ENCODE measurements at places on chromosomes 3 and 15.

- DNase-seq: no peak
- no peak overlapping the region for H3K27ac ChIP-seq
- no peak overlapping the region for H3K4me3 ChIP-seq
- H3K4me1 ChIP-seq: no peaks in the 10 kb centered on the region
- no peaks in the 10 kb centered on the region for H3K27me3 ChIP-seq
Observed at GRCh38 chr3:122727766-122728165, 47.1 kb downstream of the PARP14 start.

- no peaks in the 10 kb centered on the region for H3K4me1 ChIP-seq
- H3K27me3 ChIP-seq: no peaks in the 10 kb centered on the region
- H3K27ac ChIP-seq: peak overlapping the region; percentile 98
Observed at GRCh38 chr15:92899601-92899947, 550 bp upstream of the CHD2 start.

DNA sequence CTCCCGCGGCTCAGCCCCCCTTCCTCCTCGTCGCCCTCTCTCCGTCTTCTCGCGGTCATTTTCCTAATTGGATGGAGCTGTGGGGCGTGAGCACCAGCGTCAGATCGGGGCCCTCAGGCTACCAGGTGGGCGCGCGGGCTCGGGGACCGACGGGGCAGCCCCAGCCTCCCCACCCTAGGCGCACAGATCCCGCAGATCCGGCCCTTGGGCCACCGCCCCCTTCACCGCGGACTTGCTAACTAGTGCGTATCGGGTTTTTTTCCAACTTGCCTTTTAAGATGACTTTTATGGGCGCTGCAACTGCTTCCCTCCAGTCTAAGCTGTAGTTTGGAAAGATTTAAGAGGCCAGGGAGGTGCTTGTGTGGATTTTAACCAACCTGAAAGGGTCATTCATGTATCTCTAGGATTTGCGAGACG is 1.3 kb downstream of the ZNF710 start:
- peak overlapping the region; percentile 78 for H3K4me3 ChIP-seq
- no peaks in the 10 kb centered on the region for H3K27me3 ChIP-seq
- peaks cover 6% of the 10 kb centered on the region for H3K4me1 ChIP-seq
- H3K27ac ChIP-seq: no peak overlapping the region
- DNase-seq: peak; percentile 61
- peaks cover 4% of the 10 kb centered on the region for H3K36me3 ChIP-seq

GRCh38 chr15:77495838-77496596 is 75.3 kb downstream of the HMG20A start:
- peaks cover 20% of the 10 kb centered on the region for H3K4me1 ChIP-seq
- H3K27ac ChIP-seq: no peak overlapping the region
- H3K4me3 ChIP-seq: no peak overlapping the region
- H3K36me3 ChIP-seq: peaks cover 4% of the 10 kb centered on the region

GRCh38 chr3:156489462-156489911 is 65.4 kb downstream of the SSR3 start:
- H3K4me1 ChIP-seq: no peaks in the 10 kb centered on the region
- no peaks in the 10 kb centered on the region for H3K27me3 ChIP-seq
- H3K27ac ChIP-seq: no peak overlapping the region
- no peaks in the 10 kb centered on the region for H3K36me3 ChIP-seq
- no peak overlapping the region for H3K4me3 ChIP-seq

DNA sequence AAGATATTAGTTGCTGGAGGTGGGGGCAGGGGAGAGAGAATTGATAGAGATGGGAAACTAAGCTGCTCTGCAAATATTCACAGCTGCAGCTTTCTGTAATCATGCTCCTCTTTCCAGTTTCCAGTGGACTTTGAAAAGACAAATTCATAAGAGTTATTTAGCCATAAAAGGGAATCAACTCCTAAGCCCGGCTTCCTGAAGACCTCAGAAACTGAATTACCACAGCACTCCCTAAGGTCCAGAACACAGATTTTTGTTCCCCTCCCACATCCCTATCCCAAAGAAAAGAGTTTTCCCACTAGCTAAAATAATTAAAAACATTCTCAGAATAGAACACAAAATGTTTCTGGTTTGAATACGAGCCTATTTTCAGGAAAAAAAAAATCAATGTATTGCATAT is 871.8 kb upstream of the NR2F2 start:
- H3K36me3 ChIP-seq: no peaks in the 10 kb centered on the region
- DNase-seq: no peak
- no peaks in the 10 kb centered on the region for H3K27me3 ChIP-seq
- peaks cover 3% of the 10 kb centered on the region for H3K4me1 ChIP-seq
- no peak overlapping the region for H3K4me3 ChIP-seq

DNA sequence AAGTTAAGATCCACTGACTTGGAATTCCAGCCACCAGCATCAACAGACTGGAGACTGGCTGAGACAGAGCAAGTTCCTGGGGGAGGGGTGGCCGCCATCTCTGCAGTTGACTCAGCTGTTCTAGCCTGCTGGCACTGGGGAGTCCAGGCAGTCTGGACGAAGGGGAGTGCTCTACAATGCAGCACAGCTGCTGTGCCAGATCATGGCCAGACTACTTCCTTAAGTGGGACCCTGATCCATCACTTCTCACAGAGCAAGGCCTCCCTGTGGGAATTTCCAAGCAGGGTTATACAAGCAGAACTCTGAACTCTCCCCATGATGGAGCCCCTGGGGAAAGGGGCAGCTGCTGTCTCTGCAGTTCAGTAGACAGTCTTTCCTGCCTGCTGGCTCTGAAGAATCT is 35.2 kb downstream of the PYGO1 start:
- no peaks in the 10 kb centered on the region for H3K4me1 ChIP-seq
- DNase-seq: peak; percentile 38

- H3K36me3 ChIP-seq: peaks cover 4% of the 10 kb centered on the region
- DNase-seq: no peak
- no peak overlapping the region for H3K4me3 ChIP-seq
- H3K27me3 ChIP-seq: no peaks in the 10 kb centered on the region
- no peaks in the 10 kb centered on the region for H3K4me1 ChIP-seq
Observed at GRCh38 chr3:12983319-12983718, 89.9 kb downstream of the IQSEC1 start.

Data from H9 (cell line).